ENCODE measurements at places on chromosomes 3 and 15. TPM values are rescaled to one million over a fixed set of nuclear protein-coding genes. Genes with fewer than 3 reads are reported as not detected.

The NRROS gene
- total RNA-seq = 0.85 TPM

The ACTRT3 gene
- total RNA-seq = 6.5 TPM

The CCRL2 gene
- total RNA-seq = not detected

The GOLGA8O gene
- total RNA-seq = under 0.01 TPM

The NEK10 gene
- total RNA-seq = 2.1 TPM

The OSTN gene
- total RNA-seq = 5.2 TPM

The SMCO1 gene
- not detected for total RNA-seq
